ENCODE measurements at places on chromosomes 7 and 10.

DNA sequence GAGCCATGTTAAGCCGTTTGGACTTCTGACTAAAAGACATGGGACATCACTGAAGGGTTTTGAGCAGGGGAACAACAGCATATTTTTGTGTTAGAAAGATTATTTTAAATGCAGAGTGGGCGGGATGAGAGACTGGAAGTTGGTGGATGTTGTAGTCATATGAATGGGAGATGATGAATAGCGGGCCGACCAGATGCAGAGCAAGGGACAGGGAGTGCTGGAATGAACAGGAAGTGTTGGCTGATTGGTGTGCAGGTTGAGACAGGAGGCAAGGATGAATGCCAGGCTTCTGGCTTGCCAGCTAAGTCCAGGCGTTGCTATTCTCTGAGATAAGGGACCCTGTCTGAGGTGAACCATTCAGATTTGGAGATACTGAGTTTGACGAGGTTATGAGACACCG, 38.0 kb downstream of the GAD2 start:
- DNase-seq: no peak

GRCh38 chr10:49500412-49500811, 38.5 kb downstream of the ERCC6 start:
- no peak for DNase-seq

GRCh38 chr10:93110472-93111146, 36.9 kb downstream of the CYP26A1 start:
- DNase-seq: no peak

GRCh38 chr10:121753726-121754476, 155.7 kb upstream of the FGFR2 start:
- peak; percentile 82 for DNase-seq

DNA sequence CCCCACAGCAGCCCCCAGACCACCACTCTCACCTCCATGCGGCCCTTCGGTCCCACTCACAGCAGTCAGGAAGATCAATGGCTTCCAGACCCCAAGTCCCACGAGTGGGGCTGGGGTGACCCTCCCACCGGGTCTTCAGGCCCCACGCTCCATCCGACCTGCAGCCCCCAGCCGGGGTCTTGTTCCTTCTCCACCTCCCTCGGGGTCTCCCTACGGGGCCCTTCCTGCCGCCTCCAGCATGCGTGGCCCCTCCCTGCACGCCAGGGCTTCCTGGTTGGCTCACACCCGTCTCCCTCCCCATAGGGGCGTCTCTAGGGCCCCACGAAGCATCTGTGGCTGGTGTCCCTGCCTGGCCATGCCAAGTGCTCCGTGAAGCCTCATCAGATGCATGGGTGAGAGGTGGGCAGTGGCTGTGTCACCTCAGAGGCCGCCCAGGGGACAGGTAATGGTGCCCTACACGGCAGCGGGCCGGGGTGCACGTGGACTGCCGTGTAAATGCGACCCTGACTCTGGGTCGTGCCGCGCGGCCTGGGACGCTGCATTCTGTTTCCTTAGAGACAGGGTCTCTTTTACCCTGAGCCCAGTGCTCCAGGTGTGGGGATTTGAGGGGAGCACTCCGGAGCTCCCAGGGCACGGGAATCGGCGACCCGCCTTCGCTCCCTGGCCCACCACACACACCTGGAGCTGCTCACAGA, 19.9 kb downstream of the ADAP1 start:
- no peak for DNase-seq

GRCh38 chr10:115909962-115910731, 362.9 kb downstream of the GFRA1 start:
- DNase-seq: no peak

GRCh38 chr10:5732141-5732540, 47.5 kb downstream of the TASOR2 start:
- no peak for DNase-seq

DNA sequence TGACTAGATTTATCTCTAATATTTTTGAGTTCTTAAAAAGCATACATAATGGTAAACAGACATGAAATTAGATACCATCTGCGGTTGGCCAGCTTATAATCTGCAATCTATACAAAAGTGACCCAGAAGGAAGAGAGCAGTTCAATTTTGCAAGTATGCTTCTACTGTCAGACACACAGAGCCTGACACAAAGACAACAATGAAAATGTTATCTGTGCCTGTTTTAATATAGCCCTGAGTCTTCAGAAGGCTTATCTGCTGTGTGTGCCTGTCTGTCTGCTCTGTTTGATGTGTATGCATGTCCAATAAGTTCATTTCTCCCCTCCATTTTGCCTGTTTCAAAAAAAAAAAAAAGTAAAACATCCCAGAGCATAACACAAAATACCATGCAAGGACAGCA, 73.3 kb upstream of the FHIP2A start:
- no peak for DNase-seq

- no peak for DNase-seq
These were observed 265.4 kb upstream of the DGKB start for GRCh38 chr7:15167912-15168311.

- DNase-seq: no peak
These were observed 371.8 kb downstream of the MDFIC start for GRCh38 chr7:115293628-115294240.

- DNase-seq: no peak
These were observed 366 bp upstream of the TAF3 start for GRCh38 chr10:7817984-7818294.

DNA sequence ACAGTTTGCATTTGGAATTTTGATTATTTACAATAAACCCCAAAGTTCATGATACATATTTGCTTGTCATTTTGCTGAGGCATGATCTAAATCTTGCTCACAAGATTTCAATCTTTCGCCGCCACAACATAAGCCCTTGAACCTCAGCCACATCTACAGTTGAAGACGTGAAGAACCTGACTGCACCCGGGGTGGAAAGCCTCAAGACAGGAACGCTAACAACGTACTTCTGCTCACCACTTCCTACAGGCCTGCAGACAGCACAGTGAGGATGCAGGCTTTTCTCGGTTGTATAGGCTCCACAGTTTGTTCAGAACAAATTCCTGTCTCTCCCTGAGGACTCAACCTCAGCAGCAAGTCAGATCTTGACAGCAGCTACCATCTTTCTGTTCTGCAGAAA, 393.8 kb upstream of the PRKCQ start:
- DNase-seq: no peak

GRCh38 chr7:21617916-21618390, 75.1 kb downstream of the DNAH11 start:
- DNase-seq: peak; percentile 69

- DNase-seq: no peak
These were observed 2.9 kb upstream of the HOXA13 start for GRCh38 chr7:27202862-27203134.

DNA sequence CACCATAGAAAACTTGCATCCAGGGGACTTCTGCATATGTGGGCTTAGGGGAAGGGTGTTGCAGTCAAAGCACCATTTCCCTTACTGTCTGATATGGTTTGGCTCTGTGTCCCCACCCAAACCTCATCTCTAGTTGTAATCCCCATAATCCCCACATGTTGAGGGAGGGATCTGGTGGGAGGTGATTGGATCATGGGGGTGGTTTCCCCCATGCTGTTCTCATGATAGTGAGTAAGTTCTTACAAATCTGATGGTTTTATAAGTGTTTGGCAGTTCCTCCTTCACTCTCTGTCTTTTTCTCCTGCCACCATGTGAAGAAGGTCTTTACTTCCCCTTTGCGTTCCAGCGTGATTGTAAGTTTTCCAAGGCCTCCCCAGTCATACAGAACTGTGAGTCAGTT, 177.4 kb downstream of the ADK start:
- no peak for DNase-seq

- DNase-seq: no peak
These were observed 1.8 kb downstream of the LRRC17 start for GRCh38 chr7:102914585-102914984.

DNA sequence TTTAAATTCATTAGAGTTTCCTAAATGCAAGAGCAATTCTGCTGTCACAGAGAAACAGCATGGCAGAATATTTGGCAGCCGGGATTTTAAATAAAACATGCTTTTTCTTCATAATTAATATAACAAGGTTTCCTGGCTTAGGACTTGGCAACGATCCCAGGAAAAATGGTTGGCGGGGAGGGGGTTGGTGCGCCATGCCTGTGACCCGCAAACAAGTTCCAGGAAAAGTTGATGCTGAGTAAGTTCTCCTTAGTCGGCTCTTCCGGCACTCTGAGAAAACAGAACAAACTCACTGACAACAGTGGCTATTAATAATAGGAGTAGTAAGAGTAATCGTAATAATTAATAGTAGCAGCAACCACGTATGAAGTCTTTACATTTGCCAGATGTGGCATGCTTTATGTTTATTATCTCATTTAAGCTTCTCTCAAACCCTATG, 4.6 kb downstream of the HABP2 start:
- DNase-seq: no peak

- no peak for DNase-seq
These were observed 196.6 kb downstream of the BBS9 start for GRCh38 chr7:33325754-33326484.

DNA sequence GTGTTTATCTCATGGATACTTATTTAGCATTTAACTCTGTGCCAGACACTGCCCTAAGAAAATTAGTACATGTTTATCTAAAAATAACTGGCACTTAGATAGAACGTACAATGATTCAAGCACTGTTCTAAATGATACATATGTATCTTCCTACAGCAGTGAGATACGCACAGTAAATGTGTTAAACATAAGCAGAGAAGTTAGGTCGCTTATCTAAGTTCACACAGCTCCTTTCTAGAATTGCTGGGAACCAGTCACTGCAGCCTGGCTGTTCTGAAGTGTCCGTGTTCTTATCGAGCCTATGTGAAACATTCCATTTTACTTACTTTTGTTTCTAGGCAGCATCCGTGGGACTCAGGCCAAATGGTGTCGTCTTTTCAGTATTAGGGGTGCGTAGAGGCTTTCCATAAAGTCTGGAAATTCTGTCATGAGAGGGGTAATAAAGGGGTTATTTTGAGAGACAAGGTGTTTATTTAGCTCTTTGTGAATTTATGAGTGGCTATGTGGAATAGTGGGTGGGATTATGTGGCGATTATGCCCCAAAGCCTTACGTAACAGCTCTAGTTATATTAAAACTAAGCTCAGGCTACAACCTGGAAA, 186.9 kb downstream of the SND1 start:
- peak; percentile 80 for DNase-seq

DNA sequence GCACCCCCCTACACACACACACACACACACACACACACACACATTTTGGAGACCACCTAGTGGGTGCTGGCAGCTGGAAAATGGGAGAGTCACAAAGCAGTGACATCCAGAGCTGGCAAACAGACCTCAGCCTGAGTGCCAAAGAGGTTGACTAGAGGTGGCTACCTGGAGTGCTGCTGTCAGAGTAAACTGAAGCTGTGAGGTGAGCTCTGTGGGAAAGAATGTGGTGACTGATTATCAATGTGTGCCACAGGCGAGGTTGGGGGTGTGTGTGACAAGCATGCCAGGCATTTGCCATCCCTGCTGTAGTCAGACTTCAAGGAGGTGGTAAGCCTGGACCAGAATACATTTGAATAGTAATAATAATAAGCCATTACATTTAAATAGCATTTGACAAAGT, 120.6 kb downstream of the SLIT1 start:
- no peak for DNase-seq

- no peak for DNase-seq
These were observed 68.7 kb downstream of the CAMK1D start for GRCh38 chr10:12418000-12418399.

DNA sequence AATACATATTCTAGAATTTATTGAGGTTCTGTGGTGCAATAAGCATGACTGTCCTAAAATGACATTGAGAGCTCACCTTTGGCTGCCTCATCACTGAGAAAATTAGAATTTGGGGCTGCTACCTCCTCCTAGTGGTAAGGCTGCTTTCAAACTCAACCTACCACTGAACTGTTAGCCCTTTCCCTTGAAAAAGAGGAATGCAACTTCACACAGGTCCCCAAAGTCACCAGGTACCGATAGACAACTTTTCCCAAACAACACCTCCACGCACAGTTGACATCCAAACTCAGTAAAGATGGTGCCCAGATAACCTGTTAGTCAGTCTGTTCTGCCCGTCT, 75.9 kb upstream of the SCIN start:
- no peak for DNase-seq

DNA sequence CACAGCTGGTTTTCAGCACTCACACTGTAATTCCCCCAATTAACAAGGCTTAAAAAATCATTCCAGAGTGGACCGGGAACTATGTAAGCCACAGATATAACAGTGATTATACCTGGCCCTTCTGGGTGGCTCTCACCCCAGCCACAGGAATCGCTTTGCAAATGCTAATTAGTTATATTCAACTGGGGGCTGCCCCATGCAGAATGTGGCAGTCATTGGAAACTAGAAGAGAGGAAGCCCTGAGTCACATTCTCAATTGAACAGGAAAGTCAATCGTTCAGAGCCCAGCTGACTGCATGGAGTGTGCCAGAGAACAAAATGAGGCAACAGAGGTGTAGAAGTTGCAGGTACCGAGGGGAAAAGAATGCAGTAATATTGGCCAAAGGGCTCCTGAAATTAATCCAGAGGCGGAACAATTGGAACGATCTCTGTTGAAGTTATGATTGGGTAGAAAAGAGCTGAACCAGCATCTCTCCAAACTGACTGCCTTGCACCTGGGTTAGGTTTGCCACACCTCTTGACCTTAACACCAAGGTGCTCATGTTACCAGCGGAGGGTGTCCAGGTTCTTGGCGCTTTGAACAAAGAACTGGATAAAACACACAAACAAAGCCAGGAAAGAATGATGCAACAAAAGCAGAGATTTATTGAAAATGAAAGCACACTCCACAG, 909.7 kb upstream of the AUTS2 start:
- DNase-seq: no peak

GRCh38 chr10:101219139-101219945, 9.9 kb downstream of the LBX1 start:
- no peak for DNase-seq

DNA sequence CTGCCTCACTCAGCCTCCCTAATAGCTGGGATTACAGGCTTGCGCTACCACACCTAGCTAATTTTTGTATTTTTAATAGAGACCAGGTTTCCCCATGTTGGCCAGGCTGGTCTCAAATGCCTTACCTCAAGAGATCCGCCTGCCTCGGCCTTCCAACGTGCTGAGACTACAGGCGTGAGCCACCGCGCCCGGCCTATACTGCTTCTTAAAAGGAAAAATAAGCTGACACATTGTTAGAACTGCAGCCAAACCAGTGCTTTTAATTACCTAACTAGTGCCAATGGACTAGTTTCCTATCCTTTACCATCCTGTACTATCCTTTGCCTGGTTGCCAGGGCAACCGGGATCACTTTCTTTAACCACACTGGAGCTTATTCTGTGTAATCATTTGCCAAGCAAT, 108.0 kb downstream of the LRRTM3 start:
- no peak for DNase-seq

- no peak for DNase-seq
These were observed 191.7 kb upstream of the IMMP2L start for GRCh38 chr7:111753968-111754367.

DNA sequence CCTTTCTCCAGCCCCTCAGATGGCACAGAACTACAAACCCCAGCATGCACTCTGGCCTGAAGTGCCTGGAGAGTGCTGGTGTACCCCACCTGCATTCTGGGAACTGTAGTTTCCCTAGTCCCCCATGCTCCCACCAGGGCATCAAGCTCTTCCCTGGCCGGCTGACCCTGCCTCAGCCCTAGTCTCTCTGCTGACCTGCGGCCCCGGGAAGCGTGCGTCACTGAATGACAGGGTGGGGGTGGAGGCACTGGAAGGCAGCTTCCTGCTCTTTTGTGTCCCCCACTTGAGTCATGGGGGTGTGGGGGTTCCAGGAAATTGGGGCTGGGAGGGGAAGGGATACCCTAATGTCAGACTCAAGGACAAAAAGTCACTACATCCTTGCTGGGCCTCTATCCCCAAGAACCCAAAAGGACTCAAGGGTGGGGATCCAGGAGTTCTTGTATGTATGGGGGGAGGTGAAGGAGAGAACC, 2.1 kb downstream of the NOS3 start:
- DNase-seq: no peak

GRCh38 chr10:114821293-114821914, at the start of gene FHIP2A:
Gene FHIP2A, plus strand, starts transcription at chr10:114821780. Its CDS starts 299 bp downstream, at chr10:114822079.
- DNase-seq: peak; percentile 65

Data from NCI-H460 (cell line).